ENCODE measurements at places on chromosomes 11 and 22. TPM values are rescaled to one million over a fixed set of nuclear protein-coding genes. Genes with fewer than 3 reads are reported as not detected.

Gene OPCML
- not detected for total RNA-seq

DNA sequence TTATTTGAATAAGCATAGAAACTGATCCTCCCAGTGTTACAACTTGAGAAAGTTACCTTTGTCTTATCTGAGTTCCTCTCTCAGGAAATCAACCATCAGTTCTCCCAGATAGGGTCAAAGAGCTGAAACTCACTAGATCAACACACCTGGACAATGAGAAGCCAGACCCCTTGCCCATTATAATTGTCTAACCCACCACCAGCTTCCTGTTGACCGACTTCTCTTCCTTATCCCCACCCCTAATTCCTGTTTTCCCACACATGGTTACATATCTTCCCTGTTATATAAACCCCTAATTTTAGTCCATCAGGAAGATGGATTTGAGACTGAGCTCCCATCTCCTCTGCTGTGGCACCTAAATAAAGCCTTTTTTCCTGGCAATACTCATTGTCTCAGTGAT, 6.9 kb downstream of the SLC5A4 start:
- DNase-seq: no peak

DNA sequence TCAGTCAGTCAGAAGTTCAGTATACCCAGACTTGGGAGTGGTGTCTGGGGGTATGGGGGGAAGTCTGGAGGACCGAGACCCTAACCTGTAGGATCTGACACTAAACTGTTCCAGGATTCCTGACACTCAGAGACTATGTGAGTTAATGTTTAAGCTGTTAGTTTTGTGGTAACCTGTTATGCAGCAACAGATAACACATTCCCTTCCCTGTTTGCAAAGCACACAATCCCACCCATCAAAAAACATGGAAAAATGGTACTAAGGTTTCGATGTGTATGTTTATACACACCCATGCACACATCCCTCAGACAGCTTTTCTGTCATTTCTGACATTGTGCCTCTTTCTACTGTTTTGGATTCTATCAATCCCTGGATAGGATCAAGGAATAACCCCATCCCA, 27.6 kb downstream of the ZNF280B start:
- DNase-seq: no peak

- DNase-seq: no peak
Observed at GRCh38 chr11:1862588-1863351, 9.9 kb downstream of the LSP1 start.

GRCh38 chr22:31950226-31950625, 5.9 kb downstream of the YWHAH start:
- peak; percentile 15 for DNase-seq

DNA sequence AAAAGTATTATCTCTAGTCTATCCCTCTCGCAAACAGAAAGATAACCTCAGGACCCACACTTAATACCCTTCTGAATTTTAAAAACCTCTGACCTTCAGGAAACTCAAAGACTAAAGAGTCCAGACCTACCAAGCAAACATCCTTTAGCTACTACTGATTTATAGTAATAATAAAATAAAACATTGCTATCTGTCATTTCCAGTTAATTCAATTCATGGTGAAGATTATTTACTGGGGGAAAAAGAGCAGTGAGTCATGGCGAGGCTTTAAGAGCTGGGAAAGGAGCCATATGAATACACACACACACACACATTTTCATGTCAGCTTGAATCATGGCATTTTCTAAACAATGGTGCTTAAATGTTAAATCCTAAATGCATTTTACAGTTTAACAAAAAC, 87.1 kb downstream of the FAM76B start:
- no peak for DNase-seq

Gene KRTAP5-9
- total RNA-seq: not detected

Gene MUC15
- not detected for total RNA-seq
